Esophagus muscularis mucosa (tissue), 4 donors: ENCODE measurements at places on chromosomes 7 and 10.

- no peak for DNase-seq
Observed at GRCh38 chr7:138137423-138138171, 61.3 kb downstream of the AKR1D1 start.

DNA sequence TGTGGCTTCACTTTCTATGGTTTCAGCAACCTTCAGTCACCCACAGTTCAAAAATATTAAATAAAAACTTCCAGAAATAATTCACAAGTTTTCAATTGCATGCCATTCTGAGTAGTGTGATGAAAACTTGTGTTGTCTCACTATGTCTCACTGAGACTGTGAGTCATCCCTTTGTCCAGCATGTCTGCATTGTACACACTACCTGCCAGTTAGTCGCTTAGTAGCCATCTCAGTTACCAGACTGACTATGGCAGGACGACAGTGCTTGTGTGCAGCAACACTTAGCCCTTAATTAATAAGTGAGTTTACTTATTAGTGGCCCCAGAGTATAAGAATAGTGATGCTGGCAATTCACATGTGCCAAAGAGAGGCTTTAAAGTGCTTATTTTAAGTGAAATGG lies 22.5 kb downstream of the CCDC186 start:
- no peak for DNase-seq

DNA sequence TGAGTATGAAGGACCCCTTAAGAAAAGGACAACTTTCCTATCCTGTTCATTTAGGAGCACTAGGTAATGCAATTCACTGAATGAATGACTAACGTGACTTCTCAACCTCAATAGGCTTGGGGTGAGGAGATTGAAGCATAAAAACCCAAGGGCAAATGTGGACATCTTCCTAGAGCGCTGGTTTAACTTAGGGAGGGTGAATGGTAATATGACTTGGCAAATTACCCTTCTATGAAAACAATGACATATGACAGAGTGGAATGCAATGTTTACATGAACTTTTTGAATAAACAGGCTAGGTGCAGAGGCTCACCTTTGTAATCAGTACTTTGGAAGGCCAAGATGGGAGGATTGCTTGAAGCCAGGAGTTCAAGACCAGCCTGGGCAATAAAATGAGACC lies 83.9 kb upstream of the ANK3 start:
- no peak for DNase-seq

- DNase-seq, result no peak
Observed at GRCh38 chr7:92044940-92045339, 89.3 kb downstream of the CYP51A1 start.

DNA sequence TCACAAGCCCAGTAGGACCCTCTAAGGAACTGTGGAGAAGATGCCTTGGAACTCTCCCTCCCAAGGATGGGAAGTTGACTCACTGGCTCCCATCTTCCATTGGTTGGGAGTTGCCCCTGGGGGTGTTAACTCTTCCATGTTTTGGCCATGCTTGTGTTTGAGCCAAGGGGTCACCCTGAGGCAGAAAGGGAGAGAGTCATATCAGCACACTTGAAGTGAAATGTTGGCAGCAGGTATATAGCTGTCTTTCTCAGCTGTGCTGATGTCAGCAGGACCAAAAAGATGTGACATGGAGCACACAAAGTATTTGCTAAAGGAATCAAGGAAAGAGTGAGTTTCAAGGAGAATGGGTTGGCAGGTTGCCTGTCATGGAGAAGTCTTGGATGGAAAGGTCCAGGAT lies 359.4 kb downstream of the RPS24 start:
- no peak for DNase-seq

GRCh38 chr7:94434042-94434441 lies 39.3 kb downstream of the COL1A2 start:
- no peak for DNase-seq

DNA sequence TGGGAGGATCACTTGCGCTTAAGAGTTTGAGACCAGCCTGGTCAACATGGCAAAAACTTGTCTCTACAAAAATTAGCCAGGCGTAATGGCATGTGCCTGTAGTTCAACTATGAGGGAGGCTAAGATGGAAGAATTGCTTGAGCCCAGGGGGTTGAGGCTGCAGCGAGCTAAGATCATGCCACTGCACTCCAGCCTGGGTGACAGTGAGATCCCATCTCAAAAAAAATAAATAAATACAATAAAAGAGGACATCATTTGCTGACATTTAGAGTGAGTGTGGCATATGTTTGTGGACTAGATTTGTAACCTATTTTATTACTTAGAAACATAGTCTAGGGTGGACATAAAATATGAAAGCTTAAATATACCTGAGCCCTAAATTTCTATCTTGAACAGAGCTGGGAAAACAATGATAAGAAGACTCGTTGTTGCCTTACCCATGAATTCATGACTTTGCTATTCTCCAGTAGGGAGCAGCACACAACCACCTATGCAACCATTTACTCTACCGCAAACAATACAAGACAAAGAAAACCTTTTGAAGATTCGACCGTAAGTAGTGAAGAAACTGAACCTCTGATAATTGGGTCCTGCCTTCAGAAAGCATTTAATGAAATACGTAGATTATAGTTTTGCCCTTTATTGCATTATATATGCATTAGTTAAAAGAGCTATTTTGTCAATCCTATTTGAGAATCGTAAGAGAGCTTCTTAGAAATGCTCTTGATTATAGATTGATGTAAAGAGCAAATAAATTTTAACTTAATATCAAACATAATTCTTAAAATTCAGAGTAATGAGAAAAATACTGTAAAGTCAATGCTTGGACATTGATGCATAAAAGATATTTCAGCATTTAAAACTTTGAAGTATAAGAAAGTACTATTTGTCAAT lies 83.5 kb downstream of the GNAT3 start:
- DNase-seq, result no peak

- DNase-seq, result peak; percentile 93
Observed at GRCh38 chr7:1087952-1088920, at the start of gene GPER1. GPER1 (plus strand) TSS chr7:1088113; CDS start chr7:1091729, 3,616 bp downstream.

DNA sequence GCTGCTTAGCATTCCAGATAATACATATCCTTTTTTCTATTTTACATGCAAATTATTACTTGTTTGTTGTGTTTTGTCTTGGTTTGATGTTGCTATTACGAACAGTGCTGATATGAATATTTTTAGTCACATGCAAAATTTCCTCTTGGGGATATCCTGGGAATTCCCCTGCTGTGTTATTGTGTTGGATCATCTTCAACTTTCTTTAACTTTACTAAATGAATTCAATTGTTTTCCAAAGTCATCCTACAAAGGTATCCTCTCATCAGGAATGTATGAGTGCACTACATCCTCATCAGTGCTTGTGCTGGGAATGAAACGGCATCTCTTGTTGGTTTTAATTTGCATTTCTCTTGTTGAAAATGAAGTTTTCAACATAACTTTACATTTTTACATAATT lies 87.1 kb downstream of the AASS start:
- DNase-seq, result no peak
